ENCODE measurements at places on chromosomes 3 and 15.
A peak's percentile ranks its signal among the peaks of the same experiment; 100 is the strongest.

- no peak for DNase-seq
Observed at GRCh38 chr3:36381311-36381956, 1.1 kb downstream of the STAC start.

GRCh38 chr3:17846466-17846865, 104.0 kb upstream of the TBC1D5 start:
- DNase-seq = no peak

DNA sequence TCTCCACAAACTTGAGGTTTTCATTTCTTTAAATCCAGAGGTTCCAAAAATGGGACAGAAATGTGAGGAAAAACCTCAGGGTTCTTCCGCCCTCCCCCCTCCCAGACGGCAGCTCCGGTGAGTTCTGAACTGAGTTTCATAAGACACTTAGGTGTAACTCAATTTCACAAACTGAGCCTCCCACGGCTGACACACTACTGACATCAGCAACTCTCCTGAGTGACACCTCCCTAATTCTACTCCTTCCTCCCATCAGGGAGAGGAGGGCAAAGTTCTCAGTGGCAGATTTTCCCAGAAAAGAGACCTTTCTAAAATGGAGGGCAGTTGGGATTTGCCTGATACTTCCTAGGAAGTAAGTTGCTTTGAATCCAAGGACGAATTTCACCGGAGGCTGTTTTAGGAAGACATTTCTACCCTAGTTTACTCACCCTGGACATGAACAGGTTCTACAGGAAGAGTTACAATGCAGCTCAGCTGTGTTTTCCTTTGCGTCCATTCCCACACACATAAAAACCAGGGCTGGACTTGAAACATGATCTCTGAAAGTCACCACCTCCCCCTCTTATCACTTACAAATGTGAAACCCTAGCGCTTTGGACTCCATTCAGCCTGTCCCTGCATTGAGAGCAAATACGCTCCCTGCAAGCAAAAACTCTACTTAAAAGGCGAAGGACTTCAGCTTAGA, 78.1 kb upstream of the LMOD3 start:
- peak; percentile 18 for DNase-seq

DNA sequence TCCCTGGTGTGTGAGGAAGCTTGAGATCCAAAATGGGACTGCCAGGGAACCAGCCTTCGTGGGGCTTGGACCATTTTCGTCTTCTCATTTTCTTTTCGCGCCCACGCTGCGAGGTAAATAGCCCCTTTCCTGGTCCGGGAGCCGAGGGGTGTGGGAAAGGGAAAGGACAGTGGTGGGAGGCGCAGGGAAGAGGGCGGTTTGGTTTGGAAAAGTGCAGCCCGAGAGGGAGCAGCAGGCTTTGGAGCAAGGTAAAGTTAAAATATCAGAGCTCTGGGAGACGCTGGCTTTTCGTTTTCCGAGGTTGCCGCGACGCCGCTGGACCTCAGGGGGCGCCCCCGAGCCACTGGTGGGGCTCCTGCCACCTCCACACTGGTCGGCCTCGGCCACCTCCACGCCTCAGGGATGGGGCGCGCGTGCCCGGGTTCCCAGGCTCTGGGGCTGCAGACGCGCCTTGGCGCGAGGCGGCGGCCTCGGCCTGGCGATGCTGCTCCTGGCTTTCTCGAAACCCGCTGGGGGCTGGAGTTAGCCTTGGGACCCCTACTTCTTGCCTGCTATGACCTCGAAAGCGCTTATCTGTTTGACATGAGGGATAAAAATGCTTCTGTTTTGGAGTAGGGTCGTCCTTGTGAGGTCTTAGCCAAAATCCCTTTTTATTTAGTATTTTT, 3.2 kb downstream of the PTPRG start:
- no peak for DNase-seq

DNA sequence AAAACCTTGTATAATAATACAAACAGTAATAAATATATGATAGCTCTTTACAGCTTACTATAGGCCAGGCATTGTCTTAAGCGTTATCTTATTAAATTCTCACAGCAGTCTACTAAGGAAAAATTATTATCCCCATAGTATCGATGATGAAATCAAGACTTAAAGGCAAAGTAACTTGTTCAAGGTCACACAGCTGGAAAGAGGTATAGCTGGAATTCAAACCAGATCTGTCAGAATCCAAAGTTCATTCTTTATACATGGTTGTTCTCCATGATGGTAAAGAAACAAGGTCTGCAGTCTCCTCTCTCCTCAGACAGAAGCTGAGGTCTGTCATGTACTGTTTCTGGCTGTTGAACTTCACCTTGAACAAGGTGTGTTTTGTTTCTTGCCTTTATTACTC, 15.4 kb upstream of the SLC22A13 start:
- no peak for DNase-seq

- no peak for DNase-seq
Observed at GRCh38 chr3:12436514-12437220, 47.6 kb upstream of the TSEN2 start.
